Hair follicle dermal papilla cell (primary cell): ENCODE measurements at places on chromosomes 16 and 17. TPM values are rescaled to one million over a fixed set of nuclear protein-coding genes. Genes with fewer than 3 reads are reported as not detected.

CTRL gene
- total RNA-seq, result 1.1 and 1.3 TPM in 2 replicates

SLC9A5 gene
- 3.0 and 4.1 TPM in 2 replicates for total RNA-seq

ABCC12 gene
- 0.12 and 0.16 TPM in 2 replicates for total RNA-seq

SLC12A3 gene
- not detected in 2 replicates for total RNA-seq

SBK1 gene
- under 0.01 TPM in 1 of 2 replicates, not detected in the other for total RNA-seq

CBLN1 gene
- total RNA-seq, result not detected in 2 replicates

GSDMA gene
- total RNA-seq, result not detected in 2 replicates

NETO2 gene
- total RNA-seq, result 27.9 and 43.0 TPM in 2 replicates

KIAA0753 gene
- 13.2 and 26.0 TPM in 2 replicates for total RNA-seq

MYH8 gene
- not detected in 2 replicates for total RNA-seq

KRTAP4-5 gene
- total RNA-seq, result not detected in 2 replicates

KSR1 gene
- 24.4 and 32.9 TPM in 2 replicates for total RNA-seq

HOXB13 gene
- total RNA-seq, result not detected in 2 replicates

NPIPA7 gene
- total RNA-seq, result 2.9 TPM in 1 of 2 replicates, not detected in the other

CCL8 gene
- total RNA-seq, result 0.12 and 0.32 TPM in 2 replicates

UMOD gene
- total RNA-seq, result not detected in 2 replicates

TPSD1 gene
- not detected in 2 replicates for total RNA-seq

SNN gene
- 10.1 and 12.6 TPM in 2 replicates for total RNA-seq

KRTAP1-5 gene
- total RNA-seq, result 1.5 and 6.0 TPM in 2 replicates

CLEC16A gene
- 26.7 and 27.4 TPM in 2 replicates for total RNA-seq

SPHK1 gene
- total RNA-seq, result 50.1 and 56.1 TPM in 2 replicates

KRTAP9-4 gene
- total RNA-seq, result not detected in 2 replicates

CES3 gene
- 0.12 and 0.16 TPM in 2 replicates for total RNA-seq

DLX3 gene
- not detected in 2 replicates for total RNA-seq

CA4 gene
- total RNA-seq, result not detected in 2 replicates

PAM16 gene
- 12.5 and 15.5 TPM in 2 replicates for total RNA-seq

GCGR gene
- not detected in 2 replicates for total RNA-seq

CASKIN1 gene
- total RNA-seq, result 0.12 and 0.16 TPM in 2 replicates

RNU2-1 gene
- total RNA-seq, result not detected in 2 replicates

ABCA6 gene
- total RNA-seq, result 27.1 and 28.6 TPM in 2 replicates

USP43 gene
- total RNA-seq, result 0.49 TPM in 2 replicates

HP gene
- not detected in 2 replicates for total RNA-seq

TVP23A gene
- under 0.01 TPM in 1 of 2 replicates, not detected in the other for total RNA-seq

ZNF385C gene
- not detected in 2 replicates for total RNA-seq

C16orf46 gene
- 0.32 and 0.73 TPM in 2 replicates for total RNA-seq

RNF166 gene
- total RNA-seq, result 14.6 and 15.4 TPM in 2 replicates
